CMK (cell line): ENCODE measurements at places on chromosomes 1 and 21.

- no peak for DNase-seq
These were observed 4.5 kb downstream of the SDCCAG8 start for GRCh38 chr1:243260221-243260880.

GRCh38 chr1:83927061-83927460 is 71.9 kb downstream of the TTLL7 start:
- no peak for DNase-seq

DNA sequence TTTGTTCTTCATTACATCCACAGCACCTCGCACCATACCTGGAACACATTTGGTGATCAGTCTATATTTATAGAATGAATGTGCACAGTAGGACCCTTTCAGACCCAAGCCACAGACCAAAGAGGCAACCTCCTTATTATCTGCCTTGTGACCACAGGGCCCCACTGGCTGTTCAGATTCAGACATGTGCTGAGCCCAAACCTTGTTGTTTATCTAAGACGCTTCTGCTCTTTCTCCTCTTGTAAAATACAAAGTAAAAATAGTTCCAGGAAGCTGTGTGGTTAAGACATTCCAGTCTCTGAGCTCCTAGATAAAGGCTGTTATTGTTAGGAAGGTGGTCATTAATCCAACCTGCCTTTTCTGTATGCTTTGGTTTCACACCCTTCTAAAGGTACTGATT is 3.6 kb upstream of the SCMH1 start:
- no peak for DNase-seq

DNA sequence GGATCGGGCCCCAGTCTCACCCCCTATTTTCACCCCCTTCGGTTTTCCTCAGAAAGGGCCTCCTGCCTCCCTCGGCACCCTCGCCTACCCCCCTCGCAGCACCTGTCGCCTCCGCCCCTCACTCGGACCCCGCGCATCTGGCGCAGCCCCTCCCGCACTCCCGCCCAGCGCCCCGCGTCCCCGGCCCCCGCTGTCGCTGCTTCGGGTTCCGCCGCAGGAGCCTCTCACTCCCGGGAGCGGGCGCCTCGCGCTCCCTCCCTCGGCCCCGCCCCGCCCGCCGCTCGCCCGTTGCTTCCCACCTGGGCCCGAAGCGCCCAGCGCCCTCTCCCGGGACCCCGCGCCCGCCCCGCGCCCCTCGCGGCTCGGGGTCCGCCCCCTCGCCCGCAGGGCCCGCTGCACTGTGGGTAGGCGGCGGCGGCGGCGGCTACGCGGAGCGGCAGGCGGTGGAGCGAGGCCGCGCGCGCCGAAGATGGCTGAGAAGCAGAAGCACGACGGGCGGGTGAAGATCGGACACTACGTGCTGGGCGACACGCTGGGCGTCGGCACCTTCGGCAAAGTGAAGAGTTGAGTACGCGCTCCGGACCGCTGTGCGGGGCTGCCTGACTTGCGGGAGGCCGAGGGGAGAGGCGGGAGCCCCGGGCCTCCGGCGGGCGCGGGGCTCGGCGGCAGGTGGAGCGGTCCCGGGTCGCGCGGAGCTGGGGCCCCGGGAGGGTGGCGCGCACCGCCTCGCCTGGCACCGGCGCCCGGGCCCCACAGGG is at the start of gene PRKAA2:
PRKAA2 (plus strand) TSS at position 396 of the 758 bp plus-strand sequence; CDS start at position 470, 74 bp downstream.
- DNase-seq: no peak

- no peak for DNase-seq
These were observed 156.0 kb downstream of the PDE4B start for GRCh38 chr1:65948609-65949229.

GRCh38 chr1:44672254-44672955 is 1.9 kb downstream of the TMEM53 start:
- DNase-seq: peak; percentile 67

DNA sequence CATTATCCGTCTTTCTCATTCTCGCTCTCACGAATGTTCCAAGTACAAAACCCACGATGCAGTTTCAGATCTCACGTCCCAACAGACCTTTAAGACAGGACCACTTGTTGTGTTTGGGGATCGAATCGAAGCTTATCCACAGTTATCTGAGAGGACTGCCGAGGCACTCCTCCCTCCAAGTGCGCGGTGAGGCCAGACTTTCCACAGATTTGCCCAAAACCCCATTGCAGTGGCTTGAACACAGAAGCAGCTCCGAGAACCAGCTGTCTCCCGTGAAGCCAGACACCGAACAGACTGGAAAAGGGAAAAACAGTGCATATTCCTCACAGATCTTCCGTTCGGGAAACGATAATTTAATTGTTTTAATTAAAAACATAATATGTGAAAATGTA is 46.5 kb upstream of the COL6A2 start:
- DNase-seq: no peak

DNA sequence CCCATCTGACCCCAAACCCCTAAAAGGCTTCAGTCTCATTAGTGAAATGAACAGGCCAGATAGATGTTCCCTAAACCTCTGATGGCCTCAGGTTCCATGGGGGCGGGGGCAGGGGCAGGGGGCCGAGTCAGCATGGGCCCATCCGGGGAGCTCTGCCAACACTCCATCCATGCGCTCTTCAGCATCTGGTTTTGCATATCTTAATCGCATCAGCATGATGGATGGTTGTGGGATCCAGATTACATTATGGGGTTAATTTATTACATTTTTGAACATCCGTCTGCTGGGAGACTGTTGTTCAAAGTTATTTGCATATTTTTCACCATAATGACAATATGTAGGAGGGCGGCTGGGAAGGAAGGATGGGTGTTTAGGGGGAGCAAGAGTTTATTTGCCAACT is 3.1 kb upstream of the MAD2L2 start:
- no peak for DNase-seq

DNA sequence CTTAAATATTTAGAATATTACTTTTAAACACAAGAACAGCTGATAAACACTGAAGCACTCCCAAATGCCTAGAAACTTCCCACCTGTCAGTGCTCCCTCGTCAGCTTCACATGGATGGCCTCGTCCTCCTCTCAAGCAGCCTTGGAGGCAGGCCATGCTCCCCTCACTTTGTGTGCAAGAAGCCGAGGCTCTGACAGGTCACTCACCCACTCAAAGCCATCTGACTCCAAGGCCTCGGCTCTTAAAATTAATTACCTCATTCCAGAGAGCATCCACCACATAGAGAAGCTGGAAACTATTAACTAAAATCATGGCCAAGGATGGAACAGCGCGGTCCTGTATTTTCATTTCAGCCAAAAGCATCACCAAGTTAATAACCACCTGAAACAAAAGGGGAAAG is 17.8 kb downstream of the LBR start:
- DNase-seq: no peak

GRCh38 chr1:93394514-93394913 is 48.8 kb downstream of the DR1 start:
- DNase-seq: no peak

DNA sequence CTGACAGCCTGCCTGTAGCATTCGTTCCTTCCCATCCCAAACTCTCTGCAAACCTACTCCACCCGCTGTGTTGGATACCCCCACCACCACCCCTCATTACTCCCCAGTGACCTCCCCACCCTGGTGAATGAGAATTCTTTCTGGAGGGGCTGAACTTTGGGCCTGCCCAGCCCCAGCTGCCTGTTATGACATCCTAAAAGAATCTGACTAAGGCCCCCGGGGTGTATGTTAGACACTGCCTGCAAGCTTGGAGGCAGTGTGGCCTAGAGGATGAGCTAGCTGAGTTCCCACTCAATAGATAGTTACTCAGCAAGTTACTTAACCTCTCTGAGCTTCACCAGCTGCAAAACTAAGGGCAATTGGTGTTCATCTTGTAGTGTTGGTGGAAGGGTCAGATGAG is 110.2 kb upstream of the FGGY start:
- DNase-seq: no peak

- DNase-seq: no peak
These were observed 15.4 kb upstream of the GPR37L1 start for GRCh38 chr1:202107321-202107761.

- no peak for DNase-seq
These were observed 8.9 kb downstream of the LRRC8C start for GRCh38 chr1:89641781-89642180.

DNA sequence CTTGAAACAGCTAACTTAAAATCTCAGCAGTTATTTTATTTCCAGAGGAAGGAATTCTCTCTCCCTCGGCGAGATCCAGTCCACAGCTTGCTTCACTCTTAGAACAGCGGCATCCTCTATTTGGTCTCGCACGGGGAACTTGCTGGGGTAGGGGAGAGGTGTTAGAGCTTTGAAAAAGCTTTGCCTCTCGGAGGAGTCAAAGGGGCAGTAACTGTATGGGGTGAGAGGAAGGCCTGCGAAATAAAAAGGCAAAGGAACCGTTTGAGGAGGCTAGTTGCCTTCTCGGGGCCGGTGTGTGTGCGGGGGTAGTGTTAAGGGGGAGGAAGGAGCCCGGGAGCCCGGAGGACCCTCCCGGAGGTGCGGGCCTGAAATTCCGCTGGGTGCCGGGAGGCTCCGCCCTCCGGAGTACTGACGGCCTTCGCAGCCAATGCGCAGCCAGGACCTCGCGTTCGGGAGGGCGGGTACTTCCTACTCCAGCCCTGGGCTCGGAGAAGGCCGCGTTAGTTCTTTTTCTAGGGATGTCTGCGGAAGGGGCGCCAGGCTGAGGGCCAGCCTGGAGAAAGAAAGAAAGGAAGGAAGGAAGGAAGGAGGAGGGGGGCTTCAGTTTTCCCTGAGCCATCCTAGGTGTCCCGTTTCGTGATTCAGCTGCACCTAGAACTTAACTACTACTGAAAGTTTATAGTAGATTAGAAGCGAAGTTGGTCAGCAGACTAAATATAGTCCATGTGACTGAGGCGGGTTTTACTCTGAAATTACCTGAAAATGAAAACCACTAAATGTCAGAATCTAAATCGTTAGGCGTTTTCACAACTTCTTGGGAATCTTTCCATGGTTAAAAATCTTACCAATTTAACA is 2.2 kb downstream of the NEK7 start:
- DNase-seq: peak; percentile 65

GRCh38 chr1:151898519-151898991 is 10.8 kb downstream of the THEM4 start:
- DNase-seq: no peak

DNA sequence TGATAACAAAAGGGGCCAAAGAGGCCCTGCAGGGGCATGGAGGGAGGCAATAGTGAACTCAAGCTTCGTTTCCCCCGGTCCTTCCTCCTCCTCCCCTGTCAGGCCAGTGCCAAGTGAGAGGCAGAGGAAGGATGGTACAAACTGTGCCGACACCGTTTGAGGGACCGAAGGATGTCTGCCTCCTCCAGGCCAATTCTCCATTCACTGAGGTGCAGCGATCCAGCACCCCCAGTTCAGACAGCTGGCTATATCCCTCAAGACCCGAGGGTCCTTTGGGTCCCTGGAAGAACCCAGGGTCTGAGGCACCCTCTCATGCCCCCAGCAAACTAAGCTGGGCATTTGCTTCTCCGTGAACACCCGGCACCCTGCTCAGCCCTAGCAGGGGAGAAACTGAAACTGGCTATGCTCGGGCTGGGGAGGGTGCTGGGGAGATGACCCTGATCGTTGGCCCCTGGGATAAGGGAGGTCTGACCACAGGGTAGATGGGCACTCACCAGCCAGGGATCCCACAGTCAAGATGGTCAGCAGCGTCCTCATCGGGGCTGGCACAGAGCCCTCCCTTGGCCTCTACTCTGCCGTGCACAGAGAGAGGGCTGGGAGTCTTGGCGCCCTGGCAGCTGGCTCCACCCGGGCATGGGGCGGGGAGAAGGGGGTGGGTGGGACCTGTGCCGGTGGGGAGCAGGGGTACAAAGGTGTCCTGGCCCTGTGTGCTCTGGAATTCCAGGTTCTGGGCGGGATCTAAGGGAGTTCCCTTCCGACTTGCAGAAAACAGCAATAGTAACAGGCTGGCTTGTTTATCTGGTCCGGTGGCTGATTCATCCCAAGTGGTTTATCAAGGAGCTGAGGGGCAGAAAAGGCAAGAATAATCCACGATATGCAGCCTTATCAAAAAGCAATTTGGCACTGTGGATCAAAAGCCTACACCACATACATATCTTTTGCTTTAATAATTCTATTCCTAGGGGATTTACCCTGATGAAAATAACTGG is at the start of gene IL22RA1:
IL22RA1 (minus strand) TSS at position 595 of the 989 bp plus-strand sequence; CDS start at position 537, 58 bp downstream.
- no peak for DNase-seq

DNA sequence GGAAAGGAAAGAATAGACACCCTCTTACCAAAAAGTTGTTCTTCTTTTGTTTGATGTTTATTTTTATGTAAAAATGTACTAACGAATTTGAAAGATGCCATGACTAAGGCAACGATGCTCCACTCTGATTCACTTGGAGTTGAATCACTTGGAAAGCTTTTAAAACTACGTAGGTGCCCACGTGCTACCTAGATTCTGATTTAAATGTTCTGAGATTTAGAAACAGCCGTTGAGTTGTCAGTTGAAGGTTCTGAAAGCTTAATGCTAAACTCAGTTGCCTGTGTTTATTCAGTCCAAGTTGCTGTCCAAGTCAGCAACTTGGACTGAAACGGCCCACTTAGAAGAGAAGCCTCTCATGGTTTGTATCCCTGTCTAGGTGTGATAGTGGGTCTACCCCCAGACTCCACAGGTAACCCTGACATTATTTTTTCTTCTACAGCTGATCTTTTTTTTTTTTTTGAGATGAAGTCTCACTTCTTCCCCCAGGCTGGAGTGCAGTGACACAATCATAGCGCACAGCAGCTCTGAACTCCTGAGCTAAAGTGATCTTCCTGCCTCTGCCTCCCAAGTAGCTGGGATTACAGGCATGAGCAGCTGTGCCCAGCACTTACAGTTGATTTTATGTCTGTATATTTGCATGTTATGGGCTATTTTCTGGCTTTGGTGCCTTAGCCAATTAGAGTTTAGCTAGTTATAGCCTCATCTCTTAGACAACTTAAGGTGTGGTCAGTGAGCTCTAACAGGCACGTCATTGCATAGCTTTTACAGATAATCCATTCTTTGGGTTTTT is 1.4 kb upstream of the VAMP4 start:
- DNase-seq: no peak

DNA sequence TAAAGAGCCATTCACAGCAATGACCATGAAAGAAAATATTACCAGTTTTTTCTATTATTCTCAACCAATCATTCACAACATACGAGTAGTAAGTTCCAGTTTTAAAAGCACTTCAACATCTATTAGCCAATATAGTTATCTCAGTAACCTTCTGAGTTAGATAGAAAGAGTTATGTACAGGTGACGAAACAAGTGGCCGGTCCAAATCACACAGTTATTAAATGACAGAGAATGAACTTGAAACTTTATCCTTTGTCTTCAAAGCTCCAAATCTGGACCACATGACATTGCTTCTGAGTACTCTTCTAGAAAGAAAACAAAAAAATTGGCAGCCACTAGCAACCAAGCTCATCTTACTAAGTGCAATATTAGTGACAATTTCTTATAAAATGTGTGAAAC is 393.8 kb downstream of the OMA1 start:
- no peak for DNase-seq

- no peak for DNase-seq
These were observed 11.7 kb upstream of the FCMR start for GRCh38 chr1:206933333-206933945.

DNA sequence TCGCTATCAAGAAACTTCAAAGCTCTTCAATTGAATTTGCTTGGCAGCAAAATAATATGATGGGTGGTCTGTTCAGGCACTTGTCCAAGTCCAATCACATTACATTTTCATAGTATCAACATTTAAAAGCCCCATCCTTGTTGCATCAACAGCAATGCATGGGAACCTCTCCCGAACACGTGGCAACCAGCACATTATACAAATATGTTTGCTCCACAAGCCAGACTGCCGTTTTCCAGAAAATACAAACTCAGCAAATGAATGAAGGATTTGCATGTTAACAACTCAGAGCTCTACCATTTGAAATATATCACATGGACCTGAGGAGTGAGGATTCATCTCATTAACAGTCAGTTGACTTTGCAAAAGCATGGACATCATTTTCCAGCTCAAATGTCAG is 20.0 kb upstream of the LYPLAL1 start:
- DNase-seq: no peak

GRCh38 chr1:192513697-192514096 is 61.9 kb upstream of the RGS1 start:
- no peak for DNase-seq
